ENCODE measurements at places on chromosomes 7 and 10.

DNA sequence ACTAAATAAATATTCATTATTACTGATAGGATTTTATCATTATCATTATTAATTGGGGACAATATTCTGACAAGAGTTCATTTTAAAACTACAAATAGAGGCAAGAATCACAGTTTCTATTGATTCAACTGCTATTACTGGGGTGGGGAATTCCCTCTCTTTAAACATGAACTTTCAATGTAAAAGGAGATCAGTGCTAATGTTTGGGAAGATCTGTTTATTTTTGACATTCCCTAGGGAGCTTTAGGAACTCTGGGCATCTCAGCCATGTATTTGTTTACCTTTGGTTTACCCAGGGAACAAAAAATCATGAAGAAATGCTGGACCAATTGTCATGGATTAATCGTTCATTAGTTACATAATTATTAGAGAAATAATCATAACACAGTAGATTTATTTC is 443.2 kb upstream of the AKR1E2 start:
- peak; percentile 61 for DNase-seq

GRCh38 chr7:88546808-88547207 is 212.7 kb upstream of the ZNF804B start:
- peak; percentile 39 for DNase-seq

DNA sequence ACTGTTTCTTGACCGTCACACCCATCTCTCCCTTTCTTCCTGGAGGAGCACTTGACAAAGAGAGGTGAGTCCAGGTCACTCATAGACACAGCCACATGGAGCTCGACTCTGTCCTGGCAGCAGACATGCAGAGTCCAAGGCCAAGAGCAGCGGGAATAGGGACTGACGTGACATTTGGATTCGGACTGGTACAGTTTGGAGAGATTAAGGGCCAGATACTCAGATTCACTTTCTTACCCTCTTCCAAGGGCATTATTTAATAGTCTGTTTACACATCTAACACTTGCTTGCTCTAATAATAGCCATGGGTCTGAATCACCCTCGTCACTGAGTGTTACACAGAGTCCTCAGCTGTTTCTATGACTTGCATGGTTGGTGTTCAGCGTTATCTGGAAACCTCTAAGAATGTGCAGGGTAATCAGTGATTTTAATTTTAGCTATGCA is 39.2 kb upstream of the OTUD1 start:
- DNase-seq, result peak; percentile 52

DNA sequence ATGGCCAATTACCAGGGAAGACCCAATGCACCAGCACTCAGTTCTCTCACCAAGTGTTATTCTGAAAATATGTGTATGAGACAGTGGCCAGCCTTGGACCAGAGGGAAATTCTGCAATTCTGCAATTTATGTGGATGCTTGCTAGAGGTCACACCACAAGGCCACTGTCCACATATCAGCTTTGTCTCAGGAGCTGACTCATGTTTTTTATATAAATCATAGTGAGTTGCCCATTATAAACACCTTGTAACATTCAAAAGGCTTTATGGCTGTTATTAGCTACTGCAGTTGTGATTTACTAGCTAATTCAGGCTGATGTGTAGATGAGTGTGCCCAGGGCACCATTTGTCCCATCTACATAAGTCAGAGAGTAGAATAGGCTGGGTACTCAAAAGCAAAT is 649.0 kb downstream of the LRMDA start:
- DNase-seq, result no peak

DNA sequence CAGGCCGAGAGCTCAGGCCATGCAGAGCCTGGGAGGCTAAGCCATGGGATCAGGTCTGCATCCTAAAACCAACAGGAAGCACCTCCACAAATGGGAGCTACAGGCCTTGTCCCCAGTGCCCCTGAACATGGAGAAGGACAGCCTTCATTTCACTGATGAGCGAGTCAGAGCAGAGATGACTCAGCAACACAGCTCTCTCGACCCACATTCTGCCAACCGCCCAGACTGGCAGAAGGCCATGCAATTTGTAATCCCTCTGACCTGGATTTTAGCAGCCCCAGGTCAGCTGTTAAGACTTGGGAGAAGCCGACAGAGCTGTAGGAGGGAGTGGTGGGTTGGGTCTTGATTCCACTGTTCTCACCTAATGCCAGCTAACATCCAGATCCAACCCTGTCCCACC is 25.5 kb downstream of the VOPP1 start:
- DNase-seq, result peak; percentile 85

GRCh38 chr7:149873074-149873969 is at the start of gene ATP6V0E2:
ATP6V0E2 (plus strand) TSS chr7:149873969; CDS start chr7:149874066, 97 bp downstream.
- DNase-seq, result peak; percentile 91

- DNase-seq, result no peak
Observed at GRCh38 chr7:2928613-2929311, 84.7 kb upstream of the GNA12 start.
